ENCODE measurements at places on chromosomes 4 and X.

GRCh38 chr4:8195431-8195830, 3.7 kb upstream of the SH3TC1 start:
- no peak for DNase-seq

DNA sequence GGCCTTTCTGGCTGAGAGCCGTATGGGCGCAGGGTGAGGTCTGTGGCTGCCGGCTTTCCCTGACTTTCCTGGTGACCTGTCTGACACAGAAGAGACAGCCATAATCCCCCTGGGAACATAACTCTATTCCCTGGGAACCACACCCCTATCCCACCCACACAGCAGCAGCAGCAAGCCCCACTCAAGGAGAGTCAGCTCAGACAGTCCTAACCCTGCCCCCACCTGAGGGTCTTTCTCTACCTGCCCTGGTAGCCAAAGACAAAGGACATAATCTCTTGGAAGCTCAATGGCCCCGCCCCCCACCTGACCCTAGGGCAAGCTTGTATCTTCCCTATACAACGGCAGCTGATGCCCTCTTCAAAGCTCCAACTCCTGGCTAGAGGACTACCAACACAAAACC, 74.6 kb downstream of the PABPC4L start:
- DNase-seq, result no peak

GRCh38 chrX:25012433-25012735, 3.4 kb downstream of the ARX start:
- no peak for DNase-seq

DNA sequence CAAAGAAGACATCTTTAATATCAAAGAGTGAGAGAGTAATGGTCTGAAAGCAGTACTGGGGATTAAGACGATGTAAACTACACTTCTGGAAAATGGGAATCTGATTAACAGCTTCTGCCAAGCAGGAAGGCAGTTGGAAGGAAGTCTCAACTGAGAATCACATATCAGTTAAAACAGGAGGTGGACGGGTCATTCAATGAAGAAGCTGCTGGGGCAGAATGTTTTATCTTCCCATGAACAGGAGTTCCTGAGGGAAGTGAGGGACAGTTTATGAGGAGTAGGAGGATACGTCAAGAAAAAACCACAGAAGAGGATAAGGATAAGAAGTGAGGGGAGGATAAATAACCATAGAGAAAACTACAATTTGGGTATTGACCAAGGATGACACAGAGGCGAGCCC, 38.7 kb upstream of the MAGEA10 start:
- no peak for DNase-seq

DNA sequence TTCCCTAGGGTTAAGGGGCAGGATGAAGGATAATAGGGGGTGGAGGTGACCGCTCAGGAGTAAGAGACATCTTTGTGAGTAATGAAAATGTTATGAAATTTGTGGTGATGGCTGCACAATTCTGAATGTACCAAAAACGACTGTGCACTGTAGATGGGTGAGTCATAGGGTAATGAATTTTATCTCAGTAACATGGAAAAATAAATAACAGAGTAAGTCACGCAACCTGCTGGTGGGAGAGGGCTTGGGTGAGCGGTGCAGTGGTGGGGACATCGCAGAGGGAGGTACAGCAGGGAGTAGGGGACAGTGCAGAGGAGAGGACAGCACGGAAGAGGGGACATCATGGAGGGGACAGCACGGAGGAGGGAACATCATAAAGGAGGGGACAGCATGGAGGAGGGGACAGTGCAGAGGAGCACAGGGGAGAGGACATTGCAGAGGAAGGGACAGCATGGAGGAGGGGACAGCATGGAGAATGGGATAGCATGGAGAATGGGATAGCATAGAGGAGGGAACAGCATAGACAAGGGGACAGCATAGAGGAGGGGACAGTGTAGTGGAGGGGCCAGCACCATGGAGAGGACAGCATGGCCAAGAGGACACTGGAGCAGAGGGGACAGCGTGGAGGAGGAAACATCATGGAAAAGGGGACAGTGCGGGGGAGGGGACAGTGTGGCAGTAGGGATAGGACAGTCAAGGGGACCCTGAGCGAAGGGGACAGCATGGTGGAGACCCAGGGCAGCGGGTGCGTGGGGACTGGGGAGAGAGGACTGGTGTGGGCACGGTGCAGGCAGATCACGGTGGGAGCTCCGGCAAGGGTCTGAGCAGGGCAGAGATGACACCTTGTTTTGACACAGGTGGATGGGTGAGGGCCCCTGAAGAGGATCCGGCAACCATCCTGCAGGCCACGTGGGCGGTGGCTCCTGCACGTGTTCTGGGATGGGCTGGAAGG, 68.5 kb upstream of the MXD4 start:
- DNase-seq, result peak; percentile 78

- no peak for DNase-seq
Observed at GRCh38 chrX:154486052-154486395, 391 bp downstream of the UBL4A start.

DNA sequence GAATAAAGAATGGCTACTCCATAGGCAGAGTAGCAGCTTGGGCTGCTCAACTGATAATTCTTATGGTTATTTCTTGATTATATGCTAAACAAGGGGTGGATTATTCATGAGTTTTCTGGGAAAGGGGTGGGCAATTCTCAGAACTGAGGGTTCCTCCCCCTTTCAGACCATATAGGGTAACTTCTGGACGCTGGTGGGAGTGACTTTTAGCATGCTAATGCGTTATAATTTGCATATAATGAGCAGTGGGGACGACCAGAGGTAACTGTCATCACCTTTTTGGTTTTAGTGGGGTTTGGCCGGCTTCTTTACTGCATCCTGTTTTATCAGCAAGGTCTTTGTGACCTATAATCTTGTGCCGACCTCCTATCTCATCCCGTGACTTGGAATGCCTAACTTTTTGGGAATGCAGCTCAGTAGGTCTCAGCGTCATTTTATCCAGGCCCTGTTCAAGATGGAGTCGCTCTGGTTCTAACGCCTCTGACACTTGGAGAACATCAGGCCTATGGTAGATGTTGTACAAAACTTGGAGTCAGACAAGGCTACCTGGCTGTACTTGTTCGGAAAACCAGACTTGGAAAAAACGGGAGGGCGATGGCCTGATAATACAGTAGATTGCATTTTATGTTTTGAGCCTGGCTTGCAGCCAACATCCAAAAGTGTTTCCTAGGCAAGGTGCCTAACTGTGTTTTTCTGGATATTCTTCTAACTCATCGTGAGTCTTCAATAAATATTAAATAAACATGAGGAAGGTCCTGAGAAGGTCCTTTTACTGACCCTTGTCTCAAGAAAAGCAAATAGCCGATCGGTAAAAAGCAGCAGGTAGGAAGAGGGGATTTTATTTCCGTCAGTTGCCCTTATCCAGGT, 1.8 kb upstream of the TMEM164 start:
- DNase-seq, result no peak

DNA sequence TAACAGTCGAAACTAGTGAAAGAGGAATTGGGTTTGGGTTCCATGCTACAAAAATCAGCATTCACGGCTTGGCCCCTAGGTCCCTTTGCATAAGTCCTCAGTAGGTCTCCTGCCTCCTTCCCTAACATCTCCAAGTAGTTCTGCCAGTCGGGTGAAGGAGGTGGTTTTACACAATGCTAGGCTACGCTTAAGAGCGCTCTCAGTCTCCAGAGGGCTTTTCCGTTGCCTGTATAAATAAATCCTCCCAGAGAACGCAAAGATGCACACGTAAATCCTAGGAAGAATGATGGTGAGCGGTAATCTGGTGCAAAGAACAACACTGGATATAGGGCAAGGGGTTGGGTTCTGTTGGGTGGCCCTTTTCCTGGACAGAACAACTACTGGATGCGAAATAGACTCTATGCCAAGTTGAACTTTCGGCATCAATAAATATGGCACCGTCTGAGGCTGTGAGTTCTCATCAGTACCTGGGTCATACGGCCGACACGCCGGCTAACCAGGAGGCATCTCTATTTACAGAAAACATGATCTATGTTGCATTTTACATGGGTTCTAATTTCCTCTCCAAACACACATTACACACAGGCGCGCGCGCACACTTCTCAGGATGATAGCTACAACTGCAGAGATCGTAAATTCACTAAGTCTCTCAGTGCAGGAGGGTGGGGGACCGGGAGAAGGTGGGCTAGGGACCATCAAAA, 1.3 kb downstream of the CAMK2D start:
- DNase-seq, result no peak

- DNase-seq, result peak; percentile 88
Observed at GRCh38 chrX:37746218-37746941, 33.5 kb upstream of the CYBB start.

DNA sequence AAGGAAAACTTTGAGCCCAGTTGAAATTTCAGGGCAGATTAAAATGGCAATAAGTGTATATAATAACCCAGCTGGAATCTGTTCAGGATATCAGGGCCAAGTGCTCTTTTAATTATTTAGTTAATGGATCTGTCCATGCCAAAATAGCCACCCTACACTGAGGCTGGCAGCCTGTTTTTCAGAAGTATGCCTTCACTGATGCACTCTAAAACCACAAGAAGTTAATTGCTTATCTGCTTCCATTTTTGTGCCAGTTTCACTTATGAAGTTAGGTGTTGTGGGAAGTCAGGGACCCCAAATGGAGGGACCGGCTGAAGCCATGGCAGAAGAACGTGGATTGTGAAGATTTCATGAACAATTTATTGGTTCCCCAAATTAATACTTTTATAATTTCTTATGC, 960.3 kb downstream of the C4orf33 start:
- no peak for DNase-seq

DNA sequence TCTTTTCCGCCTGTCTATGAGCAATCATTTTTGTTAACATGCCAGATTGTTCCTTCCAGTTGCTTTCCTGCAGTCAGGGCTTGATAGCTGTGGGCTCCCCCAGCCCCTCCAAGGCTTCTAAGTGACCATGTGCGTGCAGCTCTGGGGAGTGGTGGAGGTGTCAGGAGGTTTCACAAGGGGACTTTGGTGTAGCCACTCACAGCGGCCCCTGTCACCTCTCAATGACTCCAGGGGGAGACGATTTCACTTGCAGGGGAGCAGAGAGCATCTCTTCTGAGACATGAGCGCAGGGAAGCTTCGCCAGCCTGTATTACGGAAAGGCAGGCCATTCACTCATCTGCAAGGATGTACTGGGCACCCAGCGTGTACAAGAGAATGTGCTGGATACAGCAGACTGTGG, 3.1 kb upstream of the GPR78 start:
- no peak for DNase-seq

- DNase-seq, result no peak
Observed at GRCh38 chrX:102029026-102029425, 96.5 kb upstream of the TCEAL2 start.

DNA sequence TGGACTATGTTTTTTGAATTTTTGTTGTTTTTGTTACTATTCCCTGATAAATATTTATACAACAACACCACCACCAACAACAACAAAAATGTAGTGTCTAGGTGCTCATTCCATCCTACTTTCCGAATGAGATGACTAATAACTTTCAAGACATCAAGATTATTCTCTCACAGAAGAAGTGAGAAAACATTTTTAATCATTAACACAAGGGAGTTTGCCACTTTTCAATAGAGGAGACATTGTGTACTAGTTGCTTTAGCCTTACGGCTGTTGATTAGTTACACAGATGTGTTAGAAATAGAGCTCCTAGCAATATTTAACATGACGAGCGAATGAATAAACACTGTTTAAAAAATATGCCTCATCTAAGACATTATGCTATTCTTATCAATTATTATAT, 898.8 kb downstream of the C4orf33 start:
- DNase-seq, result no peak

GRCh38 chr4:163344147-163345125, 744 bp downstream of the NPY5R start:
- no peak for DNase-seq
